ENCODE measurements at places on chromosomes 3 and 15.

DNA sequence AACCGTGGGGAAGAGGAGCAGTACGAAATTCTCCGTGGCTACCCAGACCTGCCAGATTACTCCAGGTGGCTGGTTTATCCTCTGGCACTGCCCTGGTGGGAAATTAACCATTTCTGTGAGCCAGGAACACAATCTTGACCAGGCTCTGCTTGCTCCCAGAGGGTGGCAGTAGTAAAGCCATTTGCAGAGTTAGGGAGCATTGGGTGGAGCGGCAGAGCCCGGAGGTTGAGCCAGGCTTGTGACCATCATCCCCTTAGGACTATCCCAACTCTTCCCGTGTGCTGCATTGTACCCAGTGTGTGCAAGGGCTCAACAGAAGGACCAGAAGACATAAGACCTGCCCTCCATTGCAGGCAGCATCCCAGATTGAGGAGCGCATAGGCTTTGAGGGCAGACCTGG lies 5.3 kb downstream of the KNG1 start:
- no peak for DNase-seq

- no peak for DNase-seq
Measured at GRCh38 chr3:64809086-64809485, 121.3 kb upstream of the ADAMTS9 start.

DNA sequence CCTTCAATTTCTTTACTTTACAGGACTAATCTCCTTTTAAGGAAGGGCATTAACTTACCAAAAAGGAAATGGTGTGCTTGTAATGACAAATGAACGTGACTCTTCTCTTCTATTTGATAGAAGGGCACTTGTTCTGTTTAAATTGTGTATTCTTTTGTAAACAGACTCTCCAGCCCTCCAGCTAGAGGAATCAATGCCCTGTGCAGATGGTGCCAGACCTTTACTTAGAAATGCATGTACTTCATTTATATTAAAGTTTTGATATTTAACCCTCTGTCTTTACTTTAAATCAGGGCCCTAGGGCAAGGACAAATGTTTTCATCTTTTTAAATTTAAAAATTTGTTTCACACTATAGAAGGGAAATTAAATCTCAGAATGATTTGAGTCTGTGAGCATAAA lies 355.1 kb downstream of the GBE1 start:
- DNase-seq: no peak

DNA sequence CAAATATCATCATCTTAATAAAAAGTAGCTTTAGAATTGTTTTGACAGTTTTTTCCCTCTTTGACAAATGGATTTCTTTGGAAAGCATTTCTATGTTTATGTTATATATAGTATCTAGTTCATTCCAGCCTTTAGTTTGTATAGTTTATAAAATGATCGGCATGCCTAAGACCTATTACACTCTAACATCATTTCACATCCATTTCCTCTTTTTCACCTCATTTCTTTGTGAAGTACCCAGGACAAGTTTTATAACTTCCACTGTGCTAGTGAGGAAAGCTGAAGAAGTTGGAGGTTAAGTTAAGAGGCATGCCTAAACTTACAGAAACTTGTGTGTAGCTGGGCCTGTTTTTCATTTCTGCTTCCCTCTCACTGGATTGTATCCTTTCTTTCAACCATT lies 178.4 kb downstream of the TP63 start:
- no peak for DNase-seq

DNA sequence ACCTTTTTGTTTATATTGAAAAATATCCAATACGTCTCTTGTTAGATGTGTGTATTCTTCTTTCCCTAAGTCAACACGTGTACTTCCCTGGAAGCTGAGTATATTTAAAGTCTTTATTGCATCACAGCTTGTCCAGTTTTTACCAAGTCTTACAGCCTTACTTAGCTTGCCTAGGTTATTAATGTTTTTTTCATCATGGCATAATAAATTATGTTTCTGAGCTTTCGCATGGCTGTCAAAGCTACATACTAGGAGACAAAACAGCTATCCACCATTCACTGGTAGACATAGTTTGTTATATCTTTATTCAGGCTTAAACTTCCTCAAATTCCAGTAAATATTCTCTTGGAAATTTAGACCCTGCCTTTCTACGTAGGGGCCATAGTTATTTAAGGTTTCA lies 224.2 kb downstream of the BCHE start:
- no peak for DNase-seq

GRCh38 chr3:151152455-151153079 lies 50.4 kb downstream of the GPR171 start:
- no peak for DNase-seq

- DNase-seq: no peak
Measured at GRCh38 chr15:49843725-49844124, 222.9 kb downstream of the DTWD1 start.

GRCh38 chr3:46565607-46566039 lies 479 bp downstream of the LRRC2 start:
- no peak for DNase-seq

DNA sequence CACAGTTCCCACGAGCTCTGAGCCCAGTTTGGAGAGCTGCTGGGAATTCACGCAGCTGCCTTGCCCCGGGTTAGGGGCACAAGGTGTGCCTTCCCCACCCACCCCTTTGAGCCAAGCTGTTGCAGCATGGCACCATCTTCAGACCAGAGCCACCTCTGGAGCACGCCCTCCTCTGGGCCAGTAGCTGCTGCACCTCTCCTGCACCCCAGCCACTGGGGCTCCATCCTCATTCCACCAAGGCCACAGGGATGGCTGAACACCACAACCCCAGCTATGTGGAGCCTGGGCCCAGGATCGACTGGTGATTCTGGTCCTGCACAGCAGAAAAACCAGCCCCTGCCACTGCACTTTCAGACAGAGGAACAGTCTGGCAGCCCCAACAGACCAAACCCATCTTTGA lies 25.7 kb downstream of the TUBGCP5 start:
- no peak for DNase-seq

DNA sequence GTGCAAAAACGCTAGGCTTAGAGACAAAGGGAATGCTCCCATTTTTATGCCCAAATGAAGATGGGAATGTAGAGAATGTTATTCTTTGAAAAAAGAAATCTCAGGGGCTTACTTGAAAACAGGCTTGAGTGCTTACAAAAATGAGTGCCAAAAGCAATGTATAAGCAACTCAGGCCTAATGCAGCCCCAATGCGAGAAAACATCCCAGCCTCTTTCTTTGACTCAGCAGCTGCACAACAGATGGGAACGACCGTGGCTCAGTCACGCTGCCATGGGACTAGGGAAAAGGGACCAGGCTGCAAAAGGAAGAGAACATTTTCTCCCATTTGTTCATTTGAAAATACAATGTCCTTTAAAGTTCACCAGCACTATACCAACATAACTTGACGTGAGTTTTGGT lies 246.4 kb upstream of the LRIG1 start:
- DNase-seq: peak; percentile 60

GRCh38 chr15:52524223-52525136 lies 4.2 kb downstream of the MYO5A start:
- no peak for DNase-seq

- DNase-seq: no peak
Measured at GRCh38 chr15:76011627-76012551, at the start of gene NRG4. Gene NRG4, minus strand, starts transcription at chr15:76012424. Its CDS starts 1,194 bp downstream, at chr15:76011230.

GRCh38 chr3:34678575-34678974 lies 880.1 kb downstream of the PDCD6IP start:
- no peak for DNase-seq

DNA sequence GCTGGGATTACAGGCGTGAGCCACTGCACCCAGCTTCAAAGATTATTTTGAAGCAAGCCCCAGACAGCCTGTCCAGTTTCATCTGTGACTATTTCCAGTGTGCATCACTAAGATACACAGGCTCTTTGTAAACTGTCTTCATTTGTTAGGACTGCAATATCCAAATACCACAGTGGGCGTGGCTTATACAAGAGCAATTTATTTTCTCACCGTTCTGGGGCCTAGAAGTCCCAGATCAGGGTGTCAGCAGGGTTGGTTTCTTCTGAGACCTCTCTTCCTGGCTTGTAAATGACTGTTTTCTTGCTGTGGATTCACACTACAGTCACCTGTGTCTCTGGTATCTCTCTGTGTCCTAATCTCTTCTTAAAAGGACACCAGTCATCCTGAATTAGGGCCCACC lies 59.7 kb downstream of the RLBP1 start:
- no peak for DNase-seq

DNA sequence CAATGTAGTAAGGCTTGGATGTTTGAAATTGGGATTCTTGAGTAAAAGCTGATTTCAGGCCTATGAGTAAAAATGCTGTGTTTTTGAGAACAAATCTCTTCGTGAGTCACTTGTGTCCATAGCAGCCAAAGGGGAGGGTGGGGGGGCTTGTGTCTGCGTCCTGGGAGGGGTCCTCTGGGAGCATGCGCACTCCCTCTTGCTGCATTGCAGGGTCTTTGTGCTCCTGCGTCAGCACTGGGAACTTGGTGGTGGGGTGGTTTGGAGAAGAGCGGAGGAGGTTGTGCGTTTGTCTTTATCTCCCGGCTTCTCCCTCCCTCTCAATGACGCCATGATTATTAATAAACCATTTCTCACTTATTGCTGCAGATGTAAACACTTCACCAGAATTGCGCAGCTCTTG lies 75.9 kb upstream of the NDN start:
- no peak for DNase-seq

DNA sequence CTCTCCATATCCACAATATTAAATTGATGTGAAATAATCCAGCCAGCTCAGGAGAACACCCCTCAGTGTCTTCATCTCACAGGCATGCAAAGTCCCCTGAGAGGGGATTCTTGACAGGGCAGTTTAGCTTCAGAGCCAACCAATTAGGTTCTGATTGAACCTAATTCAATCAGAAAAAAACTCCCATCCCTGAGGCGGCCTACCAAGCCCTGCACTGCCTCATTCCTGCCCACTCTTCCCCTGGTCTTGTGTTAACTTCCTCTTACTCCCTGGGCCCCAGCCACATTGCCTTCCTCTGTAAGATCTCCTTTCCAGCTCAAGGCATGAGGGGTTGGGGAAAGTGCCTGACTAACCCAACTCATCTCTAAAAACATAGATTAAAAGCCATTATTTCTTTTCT lies 46.1 kb downstream of the FRMD4B start:
- no peak for DNase-seq

DNA sequence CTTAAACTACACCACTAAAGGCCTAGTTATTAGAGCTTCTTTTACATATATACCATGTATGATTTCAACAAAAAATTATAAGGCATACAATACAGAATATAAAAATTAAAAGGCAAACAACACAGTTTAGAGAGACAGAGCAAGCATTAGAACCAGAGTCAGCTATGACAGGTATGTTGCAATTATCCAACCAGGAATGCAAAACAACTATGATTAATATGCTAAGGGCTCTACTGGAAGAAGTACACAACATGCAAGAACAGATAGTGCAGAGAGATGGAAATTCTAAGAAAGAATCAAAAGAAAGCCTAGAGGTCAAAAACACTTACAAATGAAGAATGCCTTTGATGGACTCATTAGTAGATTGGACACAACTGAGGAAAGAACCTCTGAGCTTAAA lies 39.6 kb downstream of the CCDC54 start:
- DNase-seq: no peak

DNA sequence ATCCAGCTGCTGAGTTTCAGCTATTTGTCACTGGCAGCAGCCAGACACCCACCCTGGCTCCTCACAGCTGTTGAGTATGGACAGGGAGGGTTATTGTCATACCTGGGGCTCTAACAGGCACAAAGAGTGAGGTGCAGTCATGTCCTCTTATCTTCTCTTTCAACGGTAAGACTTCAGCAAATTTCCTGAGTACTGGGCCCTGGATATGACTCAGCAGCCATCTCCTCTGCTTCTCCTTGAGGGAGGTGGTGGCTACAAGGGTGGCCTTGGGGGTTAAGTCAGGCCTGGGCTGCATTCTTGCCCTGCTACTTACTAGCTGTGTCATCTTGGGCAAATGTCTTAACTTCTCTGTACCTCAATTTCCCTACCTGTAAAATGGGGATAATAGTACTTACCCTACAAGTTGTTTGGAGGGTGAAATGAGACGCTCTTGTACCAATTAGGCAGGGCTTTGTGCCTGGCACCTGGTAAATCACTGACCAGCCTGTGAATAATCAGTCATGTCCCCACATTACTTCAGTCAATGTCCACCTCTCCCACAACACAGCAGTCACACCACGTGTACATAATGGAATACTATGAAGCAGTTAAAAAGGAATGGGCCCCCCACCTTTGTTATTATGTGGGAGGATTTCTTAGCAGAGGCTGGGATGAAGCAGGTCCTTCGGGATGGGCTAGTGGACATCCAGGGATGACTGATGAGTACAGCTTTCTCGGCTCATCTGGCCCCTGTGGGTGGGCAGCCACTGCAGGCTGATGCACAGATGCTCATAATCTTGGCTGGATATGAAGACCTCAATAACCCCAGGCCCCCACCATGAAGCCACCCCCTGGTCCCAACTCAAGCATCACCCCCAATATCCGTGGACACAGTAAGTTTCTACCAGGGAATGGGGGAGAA lies 528.8 kb downstream of the SHQ1 start:
- DNase-seq: no peak

DNA sequence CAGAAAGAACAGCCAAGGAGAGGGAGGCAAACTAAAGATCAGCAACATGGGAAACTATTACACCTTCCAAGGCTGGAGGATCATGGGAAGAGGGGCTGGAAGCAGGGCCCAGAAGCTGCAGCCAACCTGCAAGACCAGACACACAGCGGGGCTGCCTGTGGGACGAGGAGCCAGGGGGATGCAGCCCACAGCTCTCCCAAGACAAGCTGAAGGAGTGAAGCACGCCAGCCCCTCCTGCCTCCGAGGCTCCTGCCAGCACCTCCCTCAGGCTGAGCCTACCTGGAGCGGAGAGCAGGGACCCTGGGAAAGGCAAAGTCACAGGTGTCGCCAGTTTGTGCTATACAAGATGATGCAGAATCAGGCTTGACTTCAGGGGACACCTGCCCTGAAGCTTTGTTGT lies 133.3 kb downstream of the OSBPL10 start:
- DNase-seq: no peak

- DNase-seq: no peak
Measured at GRCh38 chr15:50261981-50262380, 3.5 kb downstream of the HDC start.

- DNase-seq: no peak
Measured at GRCh38 chr3:26428992-26429391, 193.6 kb upstream of the LRRC3B start.

GRCh38 chr15:39748276-39748675 lies 34.4 kb downstream of the FSIP1 start:
- DNase-seq: no peak

DNA sequence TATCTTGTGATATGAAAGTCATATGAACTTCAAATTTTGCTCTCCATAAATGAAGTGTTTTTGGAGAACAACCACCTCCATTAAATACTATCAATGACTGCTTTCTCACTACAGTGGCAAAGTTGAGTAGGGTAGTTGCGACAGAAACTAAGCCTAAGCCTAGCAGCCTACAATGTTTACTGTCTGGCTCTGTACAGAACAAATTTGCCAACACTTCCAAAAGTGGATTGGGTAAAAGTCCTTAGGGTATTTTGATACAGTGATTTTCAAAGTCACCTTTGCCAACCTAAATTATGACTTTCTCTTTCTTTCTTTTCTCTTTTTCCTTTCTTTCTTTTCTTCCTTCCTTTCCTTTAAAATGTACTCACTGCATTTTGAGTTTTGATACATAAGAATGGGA lies 142.6 kb downstream of the PLCL2 start:
- DNase-seq: no peak
